Posterior vena cava (tissue), 2 donors: ENCODE measurements at places on chromosomes 4 and X. TPM values are rescaled to one million over a fixed set of nuclear protein-coding genes. Genes with fewer than 3 reads are reported as not detected.
A peak's percentile ranks its signal among the peaks of the same experiment; 100 is the strongest.

The TDO2 gene
- 0.37 TPM for total RNA-seq

GRCh38 chrX:24990535-24990934, 25.2 kb downstream of the ARX start:
- no peak for DNase-seq

DNA sequence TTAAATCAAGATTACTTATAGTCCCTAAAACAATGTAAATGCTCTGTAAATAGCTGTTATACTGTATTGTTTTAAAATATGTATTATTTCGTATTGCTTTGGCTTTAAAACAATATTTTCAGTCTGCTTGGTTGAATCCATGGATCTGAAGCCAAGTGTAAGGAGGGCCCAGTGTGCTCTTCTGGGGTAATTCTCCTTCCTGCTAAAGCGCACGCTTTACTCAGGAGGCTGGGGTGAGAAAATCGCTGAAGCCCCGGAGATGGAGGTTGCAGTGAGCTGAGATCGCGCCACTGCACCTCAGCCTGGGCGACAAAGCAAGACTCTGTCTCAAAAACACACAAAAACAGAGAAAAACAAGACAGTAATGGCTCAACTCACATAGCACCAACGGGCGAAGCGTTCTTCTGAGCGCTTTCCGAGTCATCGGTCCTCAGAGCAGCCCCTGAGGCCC, 391 bp upstream of the IDUA start:
- no peak for DNase-seq

GRCh38 chrX:54043541-54044125, 640 bp downstream of the PHF8 start:
- no peak for DNase-seq

- DNase-seq = no peak
These were observed 158.4 kb downstream of the RAB28 start for GRCh38 chr4:13325744-13326143.

- DNase-seq = no peak
These were observed 458 bp downstream of the GRIPAP1 start for GRCh38 chrX:49001521-49002090.

The XAGE1A gene
- not detected for total RNA-seq

DNA sequence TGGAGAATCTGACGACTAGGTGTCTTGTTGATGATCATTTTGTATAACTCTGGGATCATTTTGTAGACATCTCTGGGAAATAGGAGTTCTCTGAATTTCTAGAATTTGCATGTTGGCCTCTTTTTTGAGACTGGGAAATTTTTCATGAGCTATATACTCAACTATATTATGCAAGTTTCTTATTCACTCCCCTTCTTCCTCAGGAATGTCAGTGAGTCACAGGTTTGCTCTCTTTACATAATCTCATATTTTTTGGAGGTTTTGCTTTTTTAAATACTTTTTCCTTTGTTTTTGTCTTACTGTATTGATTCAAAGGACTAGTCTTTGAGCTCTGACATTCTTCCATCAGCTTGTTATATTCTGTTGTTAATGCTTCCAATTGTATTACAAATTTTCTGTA, 1324.2 kb downstream of the TECRL start:
- no peak for DNase-seq

DNA sequence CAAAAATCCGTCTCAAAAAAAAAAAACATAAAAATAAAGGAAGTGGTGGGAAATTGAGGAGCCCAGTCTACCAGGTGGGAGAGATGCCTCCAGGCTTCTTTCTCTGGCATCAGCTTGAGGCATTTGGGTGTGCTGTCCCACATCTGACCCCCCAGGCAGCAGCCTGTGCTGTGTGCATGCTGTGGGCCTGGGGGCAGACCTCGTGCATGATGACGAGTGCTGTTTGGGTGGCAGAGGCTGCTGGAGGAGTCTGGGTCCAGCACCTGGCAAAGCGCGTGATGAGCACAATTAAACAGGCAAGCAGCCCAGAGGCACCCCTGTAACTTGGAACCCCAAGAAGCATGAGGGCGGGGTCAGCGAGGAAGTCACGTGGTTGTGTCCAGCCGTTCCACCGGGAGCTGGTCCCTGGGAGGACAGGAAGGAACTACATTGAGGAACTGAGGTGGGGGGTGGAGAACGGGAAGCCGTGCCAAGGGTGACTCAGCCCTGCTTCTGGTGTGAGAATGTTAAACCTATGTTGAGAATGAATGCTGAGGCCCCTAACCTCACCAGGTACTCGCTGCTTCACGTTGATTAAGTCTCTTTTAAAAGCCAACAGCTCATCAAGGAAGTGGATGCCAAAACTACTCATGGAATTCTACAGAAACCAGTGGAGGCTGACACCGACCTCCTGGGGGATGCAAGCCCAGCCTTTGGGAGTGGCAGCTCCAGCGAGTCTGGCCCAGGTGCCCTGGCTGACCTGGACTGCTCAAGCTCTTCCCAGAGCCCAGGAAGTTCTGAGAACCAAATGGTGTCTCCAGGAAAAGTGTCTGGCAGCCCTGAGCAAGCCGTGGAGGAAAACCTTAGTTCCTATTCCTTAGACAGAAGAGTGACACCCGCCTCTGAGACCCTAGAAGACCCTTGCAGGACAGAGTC, 6.1 kb downstream of the TACC3 start:
- peak; percentile 91 for DNase-seq
